ENCODE measurements at places on chromosomes 1 and 21. TPM values are rescaled to one million over a fixed set of nuclear protein-coding genes. Genes with fewer than 3 reads are reported as not detected.
A peak's percentile ranks its signal among the peaks of the same experiment; 100 is the strongest.

CFHR3 gene
- 0.24 TPM for total RNA-seq

DNA sequence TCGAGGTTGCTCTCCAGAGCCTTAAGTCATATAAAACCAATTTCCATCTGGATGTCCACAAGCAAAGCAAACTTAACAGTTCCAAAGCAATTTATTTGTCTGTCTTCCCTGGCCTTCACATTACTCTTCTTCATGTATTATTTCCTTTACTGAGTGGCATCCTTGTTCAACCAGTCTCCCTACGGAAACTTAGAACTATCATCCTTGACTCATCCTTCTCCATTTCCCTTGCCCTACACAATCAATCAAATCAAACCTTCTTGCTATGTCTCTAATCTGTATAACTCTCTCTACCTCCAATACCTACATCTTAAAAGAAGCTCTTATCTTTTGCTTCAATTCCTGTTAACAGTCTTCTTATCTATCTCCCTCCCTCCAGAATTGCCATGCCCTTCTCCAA lies 25.4 kb downstream of the EGLN1 start:
- no peak for DNase-seq

GRCh38 chr1:45654540-45655280 lies 30.9 kb upstream of the CCDC17 start:
- DNase-seq: no peak

DNA sequence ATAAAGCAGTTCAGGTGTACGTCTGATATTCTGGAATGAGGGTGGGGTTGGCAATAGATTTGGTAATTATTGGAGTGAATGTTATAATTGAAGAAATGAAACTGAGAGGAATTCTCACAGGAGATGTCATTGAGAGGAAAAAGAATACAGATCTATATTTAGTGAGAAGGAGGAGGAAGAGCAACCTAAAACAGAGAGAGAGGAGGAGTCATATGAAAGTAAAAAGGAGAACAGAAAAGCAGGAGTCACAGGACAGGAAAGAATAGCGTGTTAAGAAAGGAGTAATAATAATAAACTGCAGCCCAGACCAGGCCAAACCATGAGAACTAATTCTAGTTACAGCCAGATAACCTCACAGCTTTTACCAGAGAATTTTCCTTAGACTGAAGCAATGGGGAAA lies 62.7 kb upstream of the MROH9 start:
- DNase-seq: no peak

GRCh38 chr1:206002871-206003801 lies at the start of gene RAB7B:
TSS of gene RAB7B (minus strand) at chr1:206003395. CDS start at chr1:205994135, 9,260 bp downstream.
- DNase-seq: peak; percentile 76

DNA sequence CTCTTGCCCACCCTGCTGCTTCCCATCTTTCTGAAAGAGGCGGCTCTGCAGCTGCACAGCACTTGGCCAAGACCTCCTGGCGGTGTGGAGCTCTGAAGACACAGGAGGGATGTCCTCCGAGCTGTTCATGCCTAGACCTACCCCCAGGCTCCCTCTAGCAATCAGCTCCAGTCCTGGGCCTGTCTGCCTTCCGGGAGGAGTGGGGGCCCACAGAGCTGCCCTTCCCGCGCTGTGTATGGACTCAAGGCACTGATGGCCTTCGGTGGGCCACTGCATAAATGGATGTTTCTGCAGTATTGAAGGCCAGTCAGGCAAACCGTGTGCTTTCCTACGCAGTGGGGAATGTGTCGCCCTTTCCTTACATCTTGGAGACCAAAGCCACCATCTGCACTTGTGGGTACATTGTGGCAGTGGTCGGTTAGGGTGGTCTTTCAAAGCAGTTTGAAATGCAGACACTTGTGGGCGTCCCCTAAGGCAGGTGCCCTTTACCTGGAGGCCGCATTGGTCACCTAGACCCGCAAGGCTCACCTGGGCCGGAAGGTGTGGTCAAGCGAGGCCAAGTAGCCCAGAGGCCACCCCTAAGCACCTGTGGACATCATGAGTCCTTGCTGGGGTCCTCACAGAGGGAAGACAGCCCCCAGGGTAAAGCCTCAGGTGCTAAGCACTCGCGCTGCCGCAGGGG lies 912 bp upstream of the PKNOX1 start:
- peak; percentile 55 for DNase-seq

DNA sequence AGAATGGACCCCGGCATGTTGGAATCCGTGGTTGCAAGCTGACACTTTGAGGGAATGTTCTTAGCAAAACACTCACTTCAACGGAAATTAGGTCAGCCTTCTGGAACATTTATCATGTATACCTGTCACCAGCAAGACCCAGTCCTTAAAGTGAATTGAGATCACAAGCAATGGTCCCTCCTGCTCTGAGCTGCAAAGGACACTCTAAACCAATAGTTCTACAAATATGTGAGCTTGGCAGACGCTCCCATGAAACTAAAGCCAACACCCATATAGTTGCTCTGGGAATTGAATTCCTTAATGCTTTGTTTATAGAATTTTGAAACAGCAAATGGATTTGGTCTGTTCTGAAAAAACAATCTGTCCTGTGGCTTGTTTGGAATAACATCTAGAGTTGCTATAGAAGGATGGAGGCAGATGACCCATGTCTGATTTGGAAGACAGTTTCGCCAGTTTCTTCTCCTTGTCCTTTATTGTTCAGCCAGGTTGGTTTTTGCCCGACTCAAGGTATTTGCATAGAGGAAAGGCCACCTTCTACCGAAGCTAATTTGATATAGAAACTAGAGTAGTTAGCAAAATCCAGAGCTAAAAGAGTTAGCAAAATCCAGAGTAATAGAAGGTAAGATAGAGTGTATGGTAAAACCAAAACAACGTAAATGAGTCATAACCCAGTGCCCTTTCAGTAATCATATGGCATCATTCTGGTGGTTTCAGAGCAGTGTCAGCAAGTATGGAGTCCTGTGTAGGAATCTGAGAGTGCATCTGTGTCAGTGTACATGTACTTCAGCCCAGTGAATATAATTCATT lies 236.2 kb downstream of the NFIA start:
- no peak for DNase-seq

PADI4 gene
- total RNA-seq: 7.2 TPM

NCMAP gene
- total RNA-seq: 9.2 TPM

GRCh38 chr1:179742717-179743678 lies at the start of gene FAM163A:
TSS of gene FAM163A (plus strand) at chr1:179743291. CDS start at chr1:179813098, 69,807 bp downstream.
- no peak for DNase-seq

- DNase-seq: no peak
These were observed 13.8 kb downstream of the UBE4B start for GRCh38 chr1:10046356-10047085.

DNA sequence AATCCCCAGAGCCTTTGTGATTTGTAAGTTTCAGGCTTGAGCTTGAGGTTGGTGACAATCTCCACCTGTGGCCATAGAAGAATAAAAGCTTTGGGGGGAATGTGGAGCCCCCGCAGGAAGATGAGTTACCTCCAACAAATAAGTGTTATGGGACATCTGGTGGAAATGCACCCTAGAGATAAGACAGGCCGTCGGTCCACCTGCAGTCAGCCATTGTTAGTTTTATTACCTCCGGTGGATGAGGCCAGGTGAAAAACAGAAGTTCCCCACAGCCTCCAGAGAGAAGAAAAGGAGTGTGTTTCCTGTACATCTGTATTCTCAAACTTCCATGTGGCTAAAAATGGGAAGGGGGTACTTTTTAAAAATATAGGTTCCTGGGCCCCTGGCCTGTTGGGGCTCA lies 137.4 kb downstream of the KAZN start:
- DNase-seq: no peak

EFNA3 gene
- 1.0 TPM for total RNA-seq

DNA sequence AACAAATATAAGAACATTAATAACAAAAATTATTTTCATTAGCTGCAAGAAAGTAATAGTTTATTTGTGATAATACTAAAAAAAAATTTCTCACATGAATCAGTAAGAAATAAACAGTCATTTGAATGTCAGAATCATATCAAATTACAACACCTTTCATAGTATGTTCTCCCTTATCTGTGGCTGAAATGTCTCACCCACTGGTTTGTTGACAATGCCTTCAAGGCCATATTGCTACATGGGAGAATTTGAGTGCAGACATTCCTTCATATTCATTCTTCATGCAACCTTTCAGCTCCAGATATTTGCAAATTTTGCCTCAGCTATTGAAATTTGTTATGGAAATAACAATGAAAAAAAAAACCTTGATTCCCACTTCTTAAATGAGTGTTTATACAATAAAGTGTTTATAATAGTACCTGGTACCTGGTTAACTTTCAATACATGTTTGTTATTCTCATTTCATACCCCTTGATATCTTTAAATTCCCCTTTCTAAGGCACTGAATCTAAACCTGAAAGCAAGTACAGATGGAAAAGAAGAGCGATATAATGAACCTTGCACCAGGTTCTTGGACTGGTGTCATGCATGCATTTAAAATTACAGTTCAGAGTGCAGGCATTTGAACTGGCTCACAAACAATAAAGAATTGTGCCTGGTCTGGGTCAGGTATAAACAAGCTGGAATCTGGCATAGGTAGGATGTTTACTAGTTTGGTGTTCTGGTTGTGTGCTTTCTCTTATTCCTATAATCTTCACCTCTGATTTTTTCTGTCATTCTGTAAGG lies 242.2 kb upstream of the ADGRL2 start:
- no peak for DNase-seq

DNA sequence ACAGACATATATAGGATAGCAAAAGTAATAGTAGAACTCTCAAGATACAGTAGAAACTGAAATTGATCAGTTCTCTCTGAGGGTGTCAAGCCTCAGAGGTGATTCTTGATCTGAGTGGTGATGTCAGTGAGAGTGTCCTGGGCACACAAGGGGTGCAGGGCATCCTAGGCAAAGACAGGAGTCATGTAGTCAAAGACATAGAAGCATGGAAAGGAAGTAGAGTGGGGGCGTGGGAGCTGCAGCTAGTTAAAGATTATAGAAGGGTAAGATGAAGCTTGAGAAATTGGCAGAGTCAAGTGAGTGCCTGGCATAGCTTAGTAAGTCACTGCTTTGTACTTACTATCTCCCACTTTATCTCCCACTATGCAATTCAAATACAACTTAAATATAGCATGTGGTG lies 22.8 kb downstream of the CDC7 start:
- no peak for DNase-seq
